Breast epithelium (tissue), 4 donors: ENCODE measurements at places on chromosomes 13 and 19.

- no peak overlapping the region for H3K27ac ChIP-seq
- no peaks in the 10 kb centered on the region for H3K36me3 ChIP-seq
- no peaks in the 10 kb centered on the region for H3K27me3 ChIP-seq
- H3K4me1 ChIP-seq: no peaks in the 10 kb centered on the region
Measured at GRCh38 chr13:36352350-36352749, 6.2 kb upstream of the SPART start.

DNA sequence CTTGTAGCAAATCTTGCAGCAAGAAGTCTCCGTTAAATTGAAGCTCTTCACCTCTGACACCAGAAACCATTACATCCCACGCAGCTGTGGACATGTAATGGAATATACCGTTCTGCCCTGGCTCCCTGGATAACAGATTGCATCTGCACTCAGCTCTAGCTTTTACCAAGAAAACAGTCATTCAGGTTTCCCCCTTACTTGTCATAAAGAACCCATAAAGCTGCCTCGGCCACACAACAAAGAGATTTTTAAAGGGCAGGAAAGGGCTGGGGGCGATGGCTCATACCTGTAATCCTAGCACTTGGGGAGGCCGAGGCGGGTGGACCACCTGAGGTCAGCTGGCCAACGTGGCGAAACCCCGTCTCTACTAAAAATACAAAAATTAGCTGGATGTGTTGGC, 127.6 kb upstream of the RFC3 start:
- no peak for DNase-seq
- no peaks in the 10 kb centered on the region for H3K4me1 ChIP-seq
- H3K4me3 ChIP-seq: no peak overlapping the region
- H3K36me3 ChIP-seq: no peaks in the 10 kb centered on the region
- H3K27ac ChIP-seq: no peak overlapping the region
- no peaks in the 10 kb centered on the region for H3K27me3 ChIP-seq

- no peaks in the 10 kb centered on the region for H3K4me1 ChIP-seq
- H3K27me3 ChIP-seq: no peaks in the 10 kb centered on the region
- no peak overlapping the region for H3K27ac ChIP-seq
- no peak for DNase-seq
- H3K36me3 ChIP-seq: no peaks in the 10 kb centered on the region
Measured at GRCh38 chr13:63449550-63449949, 2033.9 kb upstream of the PCDH20 start.

DNA sequence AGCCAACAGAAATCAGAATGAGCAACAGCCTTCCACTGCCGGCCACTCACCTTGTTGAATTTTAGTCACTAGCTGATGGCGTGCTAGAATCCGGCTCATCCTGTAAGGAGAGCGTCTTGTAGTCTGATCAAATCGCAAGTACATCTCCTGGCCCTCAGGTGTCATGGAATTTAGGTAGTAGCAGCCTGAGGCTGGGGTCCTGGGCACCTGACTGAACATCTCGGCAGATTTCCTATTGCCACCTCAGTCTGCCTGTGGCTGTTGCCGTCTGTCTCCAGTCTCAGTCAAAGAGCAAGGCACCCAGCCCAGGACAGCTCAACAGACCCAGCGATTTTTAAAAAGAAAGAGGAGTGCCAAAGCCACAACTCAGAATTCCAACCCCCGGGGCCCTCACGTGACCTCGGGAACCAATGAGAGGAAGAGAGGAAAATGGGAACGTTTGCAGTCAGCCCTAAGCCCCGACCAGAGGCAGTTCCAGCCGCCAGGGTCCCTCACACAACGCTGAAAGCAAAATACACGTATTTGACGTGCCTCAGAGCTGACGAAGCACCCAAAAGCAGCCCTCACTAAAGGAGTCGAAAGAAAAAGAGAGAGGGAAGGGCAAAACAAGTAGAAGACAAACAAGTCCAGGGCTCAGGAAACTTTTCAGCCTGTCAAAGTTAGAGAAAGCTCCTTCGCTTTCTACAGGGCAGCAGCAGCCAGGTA, at the start of gene STARD13:
TSS of gene STARD13 (minus strand) at position 336 of the 705 bp plus-strand sequence. CDS start at position 219, 117 bp downstream.
- peak within 1 kb of the TSS; percentile 92 for H3K27ac ChIP-seq
- peak; percentile 93 for DNase-seq
- H3K27me3 ChIP-seq: no peaks in the 10 kb centered on the region
- H3K4me3 ChIP-seq: peak within 1 kb of the TSS; percentile 83
- H3K36me3 ChIP-seq: no peaks in the 10 kb centered on the region
- no peaks in the 10 kb centered on the region for H3K4me1 ChIP-seq

DNA sequence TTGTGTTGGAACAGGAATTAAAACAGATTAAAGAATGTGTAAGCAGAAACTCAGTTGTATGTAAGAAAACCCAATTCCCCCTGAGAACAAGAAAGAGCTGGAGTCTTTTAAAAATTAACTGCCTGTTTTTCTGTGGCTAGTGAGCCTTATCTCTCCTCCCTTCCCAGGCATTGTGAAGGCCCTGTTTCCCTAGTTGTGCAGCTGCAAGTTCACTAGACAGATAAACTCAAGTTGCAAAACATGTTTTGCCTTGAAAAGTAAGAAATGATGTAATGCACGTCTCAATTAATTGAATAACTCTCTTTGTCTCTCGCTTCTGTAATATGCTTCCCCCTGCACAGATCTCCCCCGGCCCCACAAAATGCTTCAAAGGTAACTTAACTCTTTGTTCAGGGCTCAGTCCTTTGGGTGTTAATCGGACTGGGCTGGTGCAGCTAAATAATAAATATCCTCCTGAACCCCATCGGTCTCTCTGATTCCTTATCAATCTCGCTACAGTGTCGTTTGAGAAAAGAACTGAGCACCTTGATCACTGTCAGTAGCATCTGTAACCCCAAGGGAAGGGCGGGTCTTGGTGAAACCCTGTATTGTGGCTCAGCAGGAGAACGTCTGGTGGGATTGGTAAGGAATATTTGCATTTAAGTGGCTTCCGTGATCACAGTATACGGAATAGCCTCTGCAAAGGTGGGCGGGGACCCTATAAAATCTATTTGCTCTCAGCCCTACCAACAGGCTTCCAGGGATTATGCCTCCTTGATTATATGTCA, 1.6 kb upstream of the ZNF556 start:
- no peak for DNase-seq
- no peaks in the 10 kb centered on the region for H3K27me3 ChIP-seq
- no peak overlapping the region for H3K27ac ChIP-seq
- H3K4me1 ChIP-seq: no peaks in the 10 kb centered on the region

GRCh38 chr13:103373916-103374315, 307.7 kb upstream of the SLC10A2 start:
- no peak overlapping the region for H3K4me3 ChIP-seq
- H3K27ac ChIP-seq: no peak overlapping the region
- no peak for DNase-seq
- no peaks in the 10 kb centered on the region for H3K36me3 ChIP-seq
- H3K4me1 ChIP-seq: no peaks in the 10 kb centered on the region
- no peaks in the 10 kb centered on the region for H3K27me3 ChIP-seq

DNA sequence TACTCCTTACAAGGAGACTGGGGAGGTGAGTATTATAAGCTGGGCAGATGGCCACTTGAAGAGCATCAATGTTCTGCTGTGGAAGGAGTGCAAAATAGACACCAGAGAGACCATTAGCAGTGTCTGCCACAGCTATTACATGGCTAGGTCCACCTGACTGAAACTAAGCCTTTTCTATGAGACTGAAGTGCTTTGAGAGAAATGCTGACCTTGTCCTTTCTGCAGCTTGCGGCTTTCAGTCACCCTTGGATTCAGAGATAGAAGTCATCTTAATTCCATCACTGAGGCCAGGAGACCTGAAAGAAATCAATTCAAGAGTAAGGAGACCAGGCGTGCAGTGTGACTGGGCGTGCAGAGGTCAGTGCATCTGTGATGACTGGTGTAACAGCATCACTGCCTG, 1.3 kb upstream of the ZFP28 start:
- DNase-seq: no peak
- H3K27me3 ChIP-seq: no peaks in the 10 kb centered on the region
- H3K36me3 ChIP-seq: no peaks in the 10 kb centered on the region
- H3K27ac ChIP-seq: no peak overlapping the region

DNA sequence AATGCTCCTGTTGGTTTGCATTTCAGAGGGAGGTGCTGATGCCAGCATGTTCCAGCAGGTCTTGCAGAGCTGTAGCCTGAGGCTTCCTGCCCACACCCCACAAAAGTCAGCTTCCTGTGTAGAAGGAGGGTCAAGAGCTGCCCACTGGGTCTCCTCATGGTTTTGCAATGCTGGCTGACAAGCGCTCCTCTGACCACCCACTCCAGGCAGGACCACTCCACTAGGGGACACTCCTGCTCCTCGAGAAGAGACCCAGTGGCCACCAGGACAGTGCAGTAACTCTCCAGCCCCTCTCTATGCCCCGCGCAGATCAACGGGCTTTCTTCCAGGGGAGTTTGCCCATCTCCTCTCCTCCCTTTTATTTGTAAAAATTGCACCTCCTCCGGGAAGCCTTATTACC, 72.9 kb upstream of the UQCRFS1 start:
- no peaks in the 10 kb centered on the region for H3K4me1 ChIP-seq
- no peak overlapping the region for H3K4me3 ChIP-seq
- no peak overlapping the region for H3K27ac ChIP-seq
- peaks cover 12% of the 10 kb centered on the region for H3K27me3 ChIP-seq
- no peaks in the 10 kb centered on the region for H3K36me3 ChIP-seq
- no peak for DNase-seq

- H3K36me3 ChIP-seq: no peaks in the 10 kb centered on the region
- H3K27ac ChIP-seq: no peak overlapping the region
- no peaks in the 10 kb centered on the region for H3K27me3 ChIP-seq
- H3K4me1 ChIP-seq: no peaks in the 10 kb centered on the region
- no peak overlapping the region for H3K4me3 ChIP-seq
Measured at GRCh38 chr13:51154029-51154555, 43.0 kb upstream of the C13orf42 start.

DNA sequence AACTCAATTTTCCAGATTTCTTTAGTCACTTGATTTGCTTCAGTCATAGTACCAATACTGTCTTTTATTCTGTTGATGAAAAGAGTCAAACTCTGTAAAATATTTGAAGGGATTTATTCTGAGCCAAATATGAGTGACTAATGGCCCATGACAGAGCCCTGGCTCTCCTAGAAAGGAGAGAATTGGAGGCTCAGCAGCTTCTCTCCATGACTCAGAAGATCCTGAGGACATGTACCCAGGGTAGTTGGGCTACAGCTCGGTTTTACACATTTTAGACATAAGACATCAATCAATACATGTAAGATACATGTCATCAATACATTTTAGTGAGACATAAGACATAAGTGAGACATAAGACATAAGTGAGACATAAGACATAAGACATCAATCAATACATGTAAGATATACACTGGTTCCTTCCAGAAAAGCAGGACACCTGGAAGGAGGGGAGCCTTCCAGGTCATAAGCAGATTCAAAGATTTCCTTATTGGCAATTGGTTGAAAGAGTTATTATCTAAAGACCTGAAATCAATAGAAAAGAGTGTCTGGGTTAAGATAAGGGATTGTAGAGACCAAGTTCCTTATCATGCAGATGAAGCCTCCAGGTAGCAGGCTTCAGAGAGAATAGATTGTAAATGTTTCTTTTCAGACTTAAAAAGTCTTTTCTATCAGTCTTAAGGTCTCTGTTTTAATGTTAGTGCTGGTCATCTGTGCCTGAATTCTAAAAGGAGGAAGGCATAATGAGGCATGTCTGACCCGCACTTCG, 179.8 kb upstream of the RFC3 start:
- H3K36me3 ChIP-seq: no peaks in the 10 kb centered on the region
- H3K27me3 ChIP-seq: no peaks in the 10 kb centered on the region
- H3K4me1 ChIP-seq: no peaks in the 10 kb centered on the region
- no peak overlapping the region for H3K4me3 ChIP-seq
- H3K27ac ChIP-seq: peak overlapping the region; percentile 28

DNA sequence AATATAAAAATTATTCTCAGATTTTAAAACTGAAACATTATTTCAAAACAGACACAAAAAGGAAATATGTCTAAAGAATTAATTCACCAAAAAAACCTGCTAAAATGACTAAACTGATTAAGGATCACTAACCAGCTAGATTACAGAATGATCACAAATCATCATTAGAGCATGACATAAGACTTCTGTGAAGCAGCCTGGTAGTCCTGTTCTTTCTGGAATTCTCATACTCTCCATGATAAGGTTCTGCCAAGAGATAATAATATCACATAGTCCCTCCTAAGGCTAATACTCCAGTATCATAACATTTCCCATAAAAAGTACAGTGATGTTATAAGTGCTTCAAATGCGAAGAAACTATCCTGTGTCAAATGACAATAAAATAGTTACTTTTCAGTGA, 1814.9 kb downstream of the SLITRK5 start:
- no peaks in the 10 kb centered on the region for H3K36me3 ChIP-seq
- H3K4me1 ChIP-seq: no peaks in the 10 kb centered on the region
- no peaks in the 10 kb centered on the region for H3K27me3 ChIP-seq
- no peak overlapping the region for H3K4me3 ChIP-seq

DNA sequence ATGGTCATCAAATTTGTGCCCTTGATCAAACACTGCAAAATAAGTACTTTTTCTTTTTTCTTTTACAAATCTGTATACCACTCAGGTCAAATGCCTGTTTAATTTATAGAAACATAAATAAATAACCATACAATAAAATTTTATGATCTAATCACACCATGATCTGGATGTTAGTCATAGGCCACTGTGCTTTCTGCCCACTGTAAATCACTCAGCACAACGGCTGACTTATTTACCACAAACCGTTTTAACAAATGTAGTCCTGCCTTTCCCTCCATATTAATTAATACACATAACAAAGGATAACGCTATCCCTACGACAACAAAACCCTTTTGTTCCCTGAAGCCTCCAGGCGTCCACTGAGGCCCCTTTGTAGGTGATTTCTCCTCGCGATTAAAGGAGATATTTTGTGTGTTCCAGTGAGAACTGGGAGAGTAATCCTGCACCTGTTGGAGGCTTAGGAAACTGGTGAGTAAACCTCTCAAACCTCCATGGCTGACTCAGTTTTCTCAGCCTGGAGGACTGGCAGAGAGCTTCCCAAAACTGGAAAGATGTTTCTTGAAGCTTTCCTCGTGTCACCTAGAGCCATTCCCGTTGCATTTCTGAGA, 477.1 kb upstream of the SGCG start:
- no peak overlapping the region for H3K27ac ChIP-seq
- DNase-seq: no peak
- H3K36me3 ChIP-seq: no peaks in the 10 kb centered on the region

- H3K27ac ChIP-seq: no peak overlapping the region
- no peak for DNase-seq
- no peaks in the 10 kb centered on the region for H3K4me1 ChIP-seq
- no peak overlapping the region for H3K4me3 ChIP-seq
- no peaks in the 10 kb centered on the region for H3K36me3 ChIP-seq
Measured at GRCh38 chr13:32116210-32116609, 84.6 kb downstream of the FRY start.

GRCh38 chr19:38644719-38645118, 2.7 kb upstream of the ACTN4 start:
- no peaks in the 10 kb centered on the region for H3K27me3 ChIP-seq
- no peak for DNase-seq
- no peak overlapping the region for H3K27ac ChIP-seq
- no peaks in the 10 kb centered on the region for H3K36me3 ChIP-seq
- peaks cover 5% of the 10 kb centered on the region for H3K4me1 ChIP-seq
- no peak overlapping the region for H3K4me3 ChIP-seq

DNA sequence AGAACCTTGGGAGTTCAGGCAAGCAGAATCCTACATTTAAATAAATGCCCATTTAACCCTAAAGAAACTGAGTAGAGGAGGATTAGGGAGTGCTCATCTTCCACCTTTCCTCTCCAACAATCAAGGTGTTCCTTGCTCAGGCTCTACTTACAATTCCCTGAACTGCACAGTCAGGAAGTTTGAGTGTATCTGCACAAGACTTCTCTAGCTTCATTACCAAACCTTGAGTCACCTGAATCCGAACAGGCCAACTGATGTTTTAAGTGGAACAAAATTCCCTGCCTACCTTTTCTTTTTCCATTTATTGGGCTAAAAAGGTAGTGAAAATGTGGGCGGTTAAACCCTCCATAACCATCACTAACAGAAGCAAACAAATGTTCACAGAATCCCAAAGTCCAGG, 78.3 kb downstream of the FOXO1 start:
- no peaks in the 10 kb centered on the region for H3K27me3 ChIP-seq
- no peaks in the 10 kb centered on the region for H3K36me3 ChIP-seq
- peaks cover 11% of the 10 kb centered on the region for H3K4me1 ChIP-seq
- H3K4me3 ChIP-seq: no peak overlapping the region
- peak overlapping the region; percentile 57 for H3K27ac ChIP-seq
